ENCODE measurements at places on chromosomes 12 and 14.

- DNase-seq: no peak
Measured at GRCh38 chr12:26135010-26135420, 10.2 kb upstream of the BHLHE41 start.

DNA sequence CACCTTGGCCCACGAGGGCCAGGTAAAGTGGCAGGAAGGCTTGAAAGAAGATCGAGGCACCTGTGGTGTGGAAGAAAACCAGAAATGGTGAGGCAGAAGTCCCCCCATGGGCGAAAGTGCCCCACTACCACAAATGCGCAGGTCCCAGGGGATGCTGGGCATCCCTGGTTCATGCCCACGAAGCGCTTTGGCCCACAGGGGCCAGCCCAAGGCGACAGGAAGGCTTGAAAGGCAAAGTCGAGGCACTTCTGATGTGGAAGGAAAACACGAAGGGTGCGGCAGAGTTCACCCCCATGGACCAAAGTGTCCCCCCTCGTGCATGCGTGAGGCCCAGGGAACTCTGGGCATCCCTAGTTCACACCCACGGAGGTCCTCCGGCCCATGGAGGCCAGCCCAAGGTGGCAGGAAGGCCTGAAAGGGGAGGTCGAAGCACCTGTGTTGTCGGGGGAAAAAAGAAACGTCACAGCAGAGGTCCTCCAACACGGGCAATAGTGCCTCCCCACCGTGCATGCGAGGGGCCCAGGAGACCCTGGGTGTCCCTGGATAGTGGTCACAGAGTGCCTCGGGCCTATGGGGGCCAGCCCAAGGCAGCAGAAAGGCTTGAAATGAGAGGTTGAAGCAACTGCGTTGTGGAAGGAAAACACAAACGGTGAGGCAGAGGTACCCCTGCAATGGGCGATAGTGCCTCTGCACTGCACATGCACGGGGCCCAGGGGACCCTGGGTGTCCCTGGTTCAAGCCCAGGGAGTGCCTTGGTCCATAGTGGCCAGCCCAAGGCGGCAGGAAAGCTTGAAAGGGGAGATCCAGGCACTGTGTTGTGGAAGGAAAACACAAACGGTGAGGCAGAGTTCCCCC lies 373.9 kb downstream of the ALG10 start:
- DNase-seq: no peak

DNA sequence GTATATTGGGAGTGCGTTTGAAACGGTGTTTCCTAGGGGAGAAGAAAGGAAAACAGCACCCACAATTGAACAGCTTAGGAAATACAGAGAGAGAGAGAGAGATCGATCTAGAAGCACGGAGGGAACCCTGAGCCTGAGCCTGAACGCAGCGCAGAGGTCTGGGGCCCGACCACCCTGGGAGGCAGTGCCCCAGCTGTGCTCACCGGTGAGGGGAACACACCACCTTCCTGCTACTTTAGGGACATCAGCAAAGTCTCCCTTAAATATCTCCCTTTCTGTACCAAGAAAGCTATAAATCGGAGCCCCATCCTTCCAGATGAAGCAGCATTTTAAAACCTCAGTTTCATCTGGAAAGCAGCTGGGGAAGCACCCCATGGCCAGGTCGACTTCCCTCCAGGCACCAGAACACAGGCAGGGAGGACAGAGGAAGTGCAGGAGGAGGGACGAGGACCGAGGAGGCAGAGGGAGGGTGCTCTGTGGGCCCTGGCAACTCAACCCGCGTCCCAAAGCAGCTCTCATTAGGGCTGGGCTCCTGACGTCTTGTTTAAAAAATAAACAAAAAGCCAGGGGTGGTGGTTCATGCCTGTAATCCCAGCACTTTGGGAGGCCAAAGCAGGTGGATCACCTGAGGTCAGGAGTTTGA lies 12.2 kb downstream of the RIMBP2 start:
- DNase-seq: no peak

DNA sequence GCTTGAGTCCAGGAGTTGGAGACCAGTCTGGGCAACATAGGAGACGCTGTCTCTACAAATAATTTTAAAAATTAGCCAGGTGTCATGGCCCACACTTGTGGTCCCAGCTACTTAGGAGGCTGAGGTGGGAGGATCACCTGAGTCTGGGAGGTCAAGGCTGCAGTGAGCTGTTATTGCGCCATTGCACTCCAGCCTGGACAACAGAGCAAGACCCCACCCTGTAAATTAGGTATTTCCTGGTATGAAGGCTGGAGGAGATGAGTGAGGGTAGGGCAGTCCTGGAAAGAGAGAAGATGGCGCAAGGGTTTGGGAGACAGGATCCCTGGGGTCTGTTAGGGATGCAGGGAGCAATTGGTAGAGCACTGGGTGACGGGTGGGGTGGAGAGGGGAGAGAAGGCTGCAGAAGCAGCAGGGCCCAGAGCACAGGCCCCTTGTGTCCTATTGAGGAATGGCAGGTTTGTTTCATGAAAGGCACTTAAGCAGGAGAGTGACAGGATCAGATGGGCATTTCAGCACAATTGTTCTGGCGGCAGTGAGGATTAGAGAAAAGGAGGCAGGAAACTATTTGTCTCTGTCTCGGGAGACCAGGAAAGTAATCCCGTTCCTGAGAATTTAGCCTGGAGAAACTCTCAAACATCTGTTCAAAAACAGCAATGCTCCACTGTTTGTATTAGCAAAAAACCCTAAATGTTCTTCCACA lies 47.2 kb upstream of the KTN1 start:
- DNase-seq: no peak

- DNase-seq: no peak
Measured at GRCh38 chr14:87449016-87449415, 544.0 kb downstream of the GALC start.

- peak; percentile 69 for DNase-seq
Measured at GRCh38 chr12:11863478-11863906, 207.2 kb upstream of the BCL2L14 start.

GRCh38 chr12:94641283-94641682 lies 9.1 kb downstream of the TMCC3 start:
- DNase-seq: no peak

DNA sequence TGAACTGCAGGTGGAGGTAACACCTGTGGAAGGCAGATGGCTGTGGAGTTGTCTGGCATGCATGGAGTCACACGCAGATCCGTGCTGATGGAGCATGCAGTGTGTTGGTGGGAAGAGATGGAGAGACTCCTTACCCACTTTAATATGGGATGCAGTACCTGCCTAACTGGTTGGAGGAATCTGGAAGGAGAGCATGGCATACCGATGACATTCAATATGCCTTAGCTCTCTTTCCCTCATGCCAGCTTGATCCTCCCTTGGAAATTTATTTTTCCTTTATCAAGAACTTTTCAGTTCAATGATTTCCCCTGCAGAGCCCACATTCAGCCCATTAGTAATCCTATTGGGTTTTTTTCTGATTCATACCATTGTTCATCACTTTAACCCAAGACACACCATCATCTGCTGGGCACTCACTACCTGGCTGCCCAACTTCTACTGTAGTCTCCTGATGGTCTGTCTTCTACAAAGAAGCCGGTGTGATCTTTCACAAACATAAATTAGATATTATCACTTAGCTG lies 25.9 kb upstream of the NR2C1 start:
- no peak for DNase-seq

- DNase-seq: no peak
Measured at GRCh38 chr14:28877923-28878322, 111.3 kb downstream of the FOXG1 start.

DNA sequence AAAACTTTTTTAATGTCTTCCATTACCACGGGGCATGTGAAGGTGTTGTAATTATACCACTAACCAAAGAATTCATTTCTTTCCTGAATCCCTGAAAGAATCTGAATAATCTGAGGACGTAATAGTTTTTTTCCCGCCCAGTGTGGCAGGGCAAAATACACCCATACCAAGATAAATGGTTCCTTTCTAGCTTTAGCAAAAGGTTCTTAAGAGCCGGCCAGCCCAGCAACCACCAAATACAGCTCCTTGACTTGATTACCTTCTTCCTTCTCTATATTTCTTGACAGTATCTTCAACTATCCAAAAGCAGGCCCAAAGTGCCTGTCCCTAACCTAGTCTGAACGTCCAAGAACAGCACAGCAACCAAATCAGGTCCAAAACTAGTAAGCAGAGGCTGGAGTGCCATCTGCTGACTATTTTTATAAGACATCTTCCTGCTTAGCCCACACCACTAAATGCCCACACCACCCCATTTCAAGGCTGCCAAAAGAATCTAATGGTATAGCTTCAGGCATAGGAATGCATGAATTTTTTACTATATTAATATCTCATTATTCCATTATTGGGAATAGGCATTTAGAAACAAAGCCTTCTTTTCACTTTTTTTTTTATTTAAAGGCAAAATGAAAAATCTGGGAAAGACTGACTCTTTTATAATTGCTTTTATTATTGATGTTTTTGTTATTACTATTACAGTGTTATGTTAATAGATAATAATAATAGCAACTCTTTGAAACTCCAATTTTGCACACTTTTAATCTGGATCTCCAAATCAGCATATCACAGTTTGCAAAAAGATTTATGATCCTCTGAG lies 524.4 kb downstream of the MED13L start:
- peak; percentile 82 for DNase-seq

DNA sequence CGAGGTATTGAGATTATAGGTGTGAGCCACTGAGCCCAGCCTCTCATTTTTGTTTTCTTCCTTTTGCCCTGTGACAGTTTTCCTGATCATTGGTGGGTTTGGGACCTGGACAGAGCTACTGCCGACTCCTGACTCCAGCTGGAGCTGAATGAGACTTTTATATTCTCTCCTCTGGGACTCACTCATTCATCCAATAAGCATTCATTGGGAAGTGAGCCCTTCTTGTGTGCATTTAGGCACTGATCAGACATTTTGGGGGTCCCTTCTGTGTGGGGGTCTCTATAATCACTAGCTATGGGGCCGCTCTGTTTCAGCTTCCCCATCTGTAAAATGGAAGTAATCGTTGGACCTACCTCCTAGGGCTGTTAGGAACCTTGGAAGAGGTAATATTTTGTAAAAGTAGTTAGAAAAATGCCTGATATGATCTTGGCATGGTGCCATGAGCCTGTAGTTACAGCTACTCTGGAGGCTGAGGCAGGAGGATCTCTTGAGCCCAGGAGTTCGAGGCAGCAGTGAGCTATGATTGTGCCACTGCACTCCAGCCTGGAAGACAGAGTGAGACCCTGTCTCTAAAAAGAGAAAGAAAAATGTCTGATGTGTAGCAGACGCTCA lies 7.2 kb downstream of the SH2B3 start:
- DNase-seq: no peak

GRCh38 chr12:108090107-108090899 lies 38.8 kb upstream of the WSCD2 start:
- DNase-seq: no peak

DNA sequence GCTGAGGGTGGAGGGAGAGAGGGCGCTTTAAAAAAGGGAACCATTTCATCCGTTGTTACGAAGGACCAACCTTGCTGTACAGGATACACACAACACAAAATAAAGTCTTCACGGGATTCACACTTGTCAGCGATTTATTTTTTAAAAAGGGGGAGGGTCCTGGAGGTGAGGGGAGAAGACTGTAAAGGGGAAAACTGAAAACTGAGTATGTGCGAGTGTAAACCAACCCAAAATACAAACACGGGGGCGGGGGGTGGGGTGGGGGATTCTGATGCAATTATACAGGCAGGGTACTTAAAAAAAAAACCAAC lies 499 bp upstream of the PRKAG1 start:
- no peak for DNase-seq

- DNase-seq: peak; percentile 61
Measured at GRCh38 chr14:106879241-106879640, 1352.9 kb downstream of the TMEM121 start.

DNA sequence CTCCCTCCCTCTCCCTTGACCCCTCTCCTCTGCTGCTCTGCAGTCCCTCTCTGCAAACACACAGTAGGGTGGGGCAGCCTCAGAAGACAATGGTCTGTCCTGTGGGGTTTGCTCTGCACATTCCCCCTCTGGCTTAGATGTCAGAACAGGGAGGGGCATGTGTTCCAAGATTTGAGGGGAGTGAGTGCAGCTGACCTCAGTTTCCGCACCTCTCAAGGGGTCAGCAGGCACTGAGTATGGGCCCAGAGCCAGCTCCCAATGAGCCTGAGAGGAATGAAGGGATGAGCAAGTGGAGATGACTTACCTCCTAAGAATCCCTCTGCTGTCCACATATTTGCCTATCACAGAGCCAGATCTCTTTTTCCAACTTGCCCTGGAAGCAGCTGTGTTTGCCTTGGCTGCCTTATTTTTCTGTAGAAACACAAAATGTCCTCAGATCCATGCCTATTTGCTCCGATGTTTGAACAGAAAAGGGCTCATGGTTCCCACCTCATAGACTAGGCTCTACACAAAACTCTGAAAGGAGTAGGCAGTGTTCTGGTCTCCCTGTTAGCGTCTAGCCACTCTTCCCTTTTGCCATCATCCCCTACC lies 111.4 kb downstream of the CRACR2A start:
- DNase-seq: peak; percentile 39

DNA sequence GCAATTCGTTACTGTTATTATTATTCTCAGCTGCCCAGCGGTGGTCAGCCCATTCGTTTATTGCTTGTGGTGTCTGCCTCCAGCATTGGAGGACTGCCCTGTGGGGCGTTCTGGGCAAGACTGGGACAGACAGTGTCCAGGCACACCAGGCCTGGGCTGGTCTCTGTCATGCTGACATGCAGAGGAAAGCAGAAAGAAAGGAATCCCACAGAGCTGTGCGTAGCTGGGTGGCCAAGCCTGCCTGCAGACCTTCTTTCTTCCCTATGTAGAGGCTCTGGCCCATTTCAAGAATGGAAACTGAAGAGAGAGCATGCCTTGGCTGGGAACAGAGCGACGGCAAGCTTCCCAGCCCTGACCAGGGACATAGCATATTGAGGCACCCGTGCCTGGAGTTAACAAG lies 525.3 kb upstream of the TBX3 start:
- DNase-seq: no peak

- DNase-seq: no peak
Measured at GRCh38 chr12:129701631-129702101, 202.2 kb downstream of the TMEM132D start.

DNA sequence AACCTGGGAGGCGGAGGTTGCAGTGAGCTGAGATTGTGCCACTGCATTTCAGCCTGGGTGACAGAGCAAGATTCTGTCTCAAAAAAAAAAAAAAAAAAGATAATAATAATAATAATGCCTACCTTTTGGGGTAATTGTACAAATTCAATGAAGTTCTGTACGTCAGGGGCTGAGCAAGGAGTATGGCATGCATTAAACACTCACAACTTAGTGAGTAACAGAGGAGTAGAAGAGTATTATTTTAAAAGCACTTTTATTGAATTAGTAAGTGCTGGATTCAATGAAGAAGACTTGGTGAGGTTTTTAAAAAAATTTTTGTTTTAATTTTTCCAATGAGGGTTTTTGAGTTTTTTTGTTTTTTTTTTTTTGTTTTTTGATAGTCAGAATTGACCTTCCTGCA lies 783.6 kb upstream of the TBX3 start:
- peak; percentile 20 for DNase-seq

DNA sequence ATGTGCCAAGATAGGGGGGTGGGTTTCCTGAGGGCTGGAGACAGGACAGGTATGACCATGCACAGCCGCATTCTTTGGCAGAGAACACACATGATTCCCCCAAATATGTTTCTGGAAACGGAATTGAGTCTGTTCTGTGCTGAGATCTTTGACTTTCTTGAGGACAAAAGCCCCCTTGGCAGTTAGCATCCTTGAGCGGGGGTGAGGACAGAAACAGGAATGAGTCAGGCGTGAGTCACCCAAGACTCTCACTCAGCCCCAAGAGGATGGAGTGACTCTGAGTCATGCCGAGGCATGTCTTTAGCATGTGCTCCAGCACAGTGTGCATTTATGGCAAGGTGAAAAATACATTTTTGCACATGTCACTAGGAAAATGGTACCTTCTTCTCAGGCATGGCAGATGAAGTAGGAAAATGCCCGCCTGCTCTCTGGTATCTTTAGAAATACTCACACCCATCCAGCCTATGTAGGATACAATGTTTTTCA lies 52.1 kb downstream of the DAD1 start:
- peak; percentile 97 for DNase-seq

Measured in cardiac fibroblast (primary cell).